ENCODE measurements at places on chromosomes 6 and 20.
A peak's percentile ranks its signal among the peaks of the same experiment; 100 is the strongest.

- DNase-seq = no peak
Measured at GRCh38 chr6:170512249-170512648, 40.9 kb downstream of the PSMB1 start.

DNA sequence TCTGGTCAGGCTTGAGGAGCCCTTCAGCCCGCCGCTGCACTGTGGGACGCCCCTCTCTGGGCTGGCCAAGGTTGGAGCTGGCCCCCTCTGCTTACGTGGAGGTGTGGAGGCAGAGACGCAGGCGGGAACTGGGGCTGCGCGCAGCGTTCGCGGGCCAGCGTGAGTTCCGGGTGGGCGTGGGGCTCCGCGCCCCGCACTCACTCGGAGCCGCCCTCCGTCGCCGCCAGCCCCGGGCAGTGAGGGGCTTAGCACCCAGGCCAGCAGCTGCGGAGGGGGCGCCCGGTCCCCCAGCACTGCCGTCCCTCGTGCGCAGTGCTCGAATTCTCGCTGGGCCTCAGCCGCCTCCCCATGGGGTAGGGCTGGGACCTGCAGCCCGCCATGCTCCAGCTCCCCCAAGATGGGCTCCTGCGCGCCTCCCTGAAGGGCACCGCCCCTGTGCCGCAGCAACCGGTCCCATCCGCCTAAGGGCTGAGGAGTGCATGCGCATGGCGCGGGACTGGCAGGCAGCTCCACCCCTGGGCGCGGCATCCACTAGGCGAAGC lies 695.9 kb downstream of the EPHA7 start:
- DNase-seq = no peak

DNA sequence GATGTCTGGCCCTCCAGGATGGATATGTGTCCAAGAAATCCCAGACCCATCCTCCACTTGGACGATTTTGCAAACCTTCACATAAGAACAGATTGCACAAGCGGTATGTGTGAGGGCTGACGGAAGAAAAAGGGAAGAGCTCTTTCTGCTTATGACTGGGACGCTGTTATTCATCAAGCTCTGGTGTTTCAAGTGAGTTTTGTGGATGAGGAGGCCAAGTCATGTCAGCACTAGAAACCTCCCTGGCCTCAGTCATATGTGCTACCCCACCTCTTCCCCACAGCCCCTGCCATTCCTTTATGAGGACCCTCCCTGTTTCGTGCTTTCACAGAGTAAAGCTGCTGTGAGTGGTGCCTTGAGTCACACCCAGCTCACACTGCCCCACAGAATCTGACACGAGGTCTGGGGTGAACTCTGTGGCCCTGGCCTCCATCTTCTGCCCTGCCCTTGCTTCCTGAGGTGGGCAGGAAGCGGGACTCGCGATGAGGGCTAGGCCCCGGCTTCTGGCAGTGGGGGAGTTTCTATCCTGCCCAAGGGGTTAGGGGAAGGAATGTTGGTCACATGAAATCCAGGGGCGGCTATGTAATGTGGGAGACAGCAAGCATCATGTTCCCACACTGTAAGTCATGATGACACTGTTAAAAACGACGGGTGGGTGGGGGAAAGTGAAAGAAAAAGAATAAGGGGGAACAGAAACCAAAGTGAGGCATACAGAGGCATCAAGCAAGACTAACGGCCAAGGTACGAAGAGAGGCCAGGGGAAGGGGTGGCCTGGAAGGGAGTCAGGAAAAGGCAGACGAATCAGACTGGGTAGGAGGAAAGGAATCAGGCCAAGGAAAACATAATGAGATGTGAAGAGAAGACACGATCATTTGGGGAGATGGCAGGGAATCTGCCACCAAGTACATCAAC lies 78.1 kb downstream of the PRDM1 start:
- DNase-seq = no peak

- no peak for DNase-seq
Measured at GRCh38 chr6:74170118-74170517, 474.1 kb downstream of the CD109 start.

- DNase-seq = peak; percentile 74
Measured at GRCh38 chr20:50721881-50722281, 9.5 kb upstream of the PARD6B start.

GRCh38 chr6:81865712-81866111 lies 113.2 kb upstream of the TENT5A start:
- no peak for DNase-seq

- peak; percentile 67 for DNase-seq
Measured at GRCh38 chr20:10603971-10604864, 69.6 kb downstream of the JAG1 start.

DNA sequence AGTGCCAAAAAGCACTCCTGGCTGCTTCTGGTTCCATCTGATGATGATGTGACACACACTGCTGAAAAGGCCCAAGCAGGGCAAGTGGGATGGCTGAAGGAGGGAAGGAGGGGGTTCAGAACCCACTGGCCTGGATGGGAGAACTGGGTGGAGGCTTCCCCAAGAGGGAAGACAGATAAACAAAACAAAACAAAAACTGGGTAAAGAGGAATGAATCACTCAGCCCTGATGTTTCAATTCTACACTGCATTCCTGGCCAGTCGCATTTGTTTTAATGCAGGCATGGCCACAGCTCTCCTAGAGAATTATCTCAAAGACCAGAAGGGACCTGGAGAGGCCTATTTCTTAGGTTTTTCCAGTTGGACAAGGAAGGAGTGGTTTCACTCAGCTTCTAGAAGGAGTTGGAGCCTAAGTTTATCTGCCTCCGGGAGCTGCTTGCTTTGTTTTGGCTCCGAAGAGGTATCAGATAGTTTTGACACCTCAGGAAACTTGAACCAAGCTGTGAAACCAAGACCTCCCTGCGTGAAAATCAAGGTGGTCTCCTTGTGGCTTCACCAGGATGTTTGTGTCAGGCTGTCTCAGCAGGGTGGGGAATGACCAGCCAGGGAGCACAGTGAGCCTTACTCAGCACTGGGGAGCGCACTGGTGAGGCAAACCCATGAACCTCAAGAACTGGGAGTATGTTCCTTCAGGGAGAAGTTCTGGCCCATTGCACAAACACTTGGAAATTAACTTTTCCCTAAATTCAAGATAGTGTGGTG lies 16.1 kb downstream of the TTPAL start:
- DNase-seq = peak; percentile 41

- no peak for DNase-seq
Measured at GRCh38 chr6:100620085-100620840, 155.5 kb upstream of the SIM1 start.

DNA sequence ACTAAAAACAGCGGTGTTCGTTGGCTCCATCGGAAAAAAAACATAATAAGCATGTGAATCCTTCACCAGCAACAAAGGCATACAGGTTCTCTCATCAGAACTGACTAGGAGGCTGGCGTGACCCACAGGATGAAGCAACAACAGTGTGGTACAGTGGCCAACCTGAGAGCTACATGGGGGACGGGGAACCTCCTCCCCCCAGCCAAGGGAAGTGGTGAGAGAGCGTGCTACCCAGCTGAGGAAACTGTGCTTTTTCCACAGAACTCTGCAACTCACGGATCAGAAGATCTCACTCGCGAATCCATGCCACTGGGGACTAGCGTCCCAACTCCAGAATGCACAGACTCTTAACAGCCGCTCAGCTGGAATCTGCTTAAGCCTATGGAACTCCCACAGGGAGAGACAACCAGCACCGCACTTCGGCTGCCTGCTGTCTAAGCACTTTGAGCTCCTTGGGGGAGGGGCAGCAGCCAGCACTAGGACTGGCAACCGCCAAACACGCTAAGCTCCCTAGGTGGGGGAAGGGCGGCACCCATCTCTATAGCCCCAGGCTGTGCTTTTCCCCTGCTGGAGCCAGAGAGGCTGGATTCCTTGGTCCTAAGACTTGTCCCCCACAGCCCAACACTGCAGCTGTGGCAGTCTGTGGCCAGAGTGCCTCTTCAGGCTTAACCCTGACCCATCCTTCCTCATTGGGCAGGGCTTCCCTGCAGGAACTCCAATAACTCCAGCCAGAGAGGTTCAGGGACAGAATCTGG lies 538.3 kb upstream of the BTBD3 start:
- no peak for DNase-seq

DNA sequence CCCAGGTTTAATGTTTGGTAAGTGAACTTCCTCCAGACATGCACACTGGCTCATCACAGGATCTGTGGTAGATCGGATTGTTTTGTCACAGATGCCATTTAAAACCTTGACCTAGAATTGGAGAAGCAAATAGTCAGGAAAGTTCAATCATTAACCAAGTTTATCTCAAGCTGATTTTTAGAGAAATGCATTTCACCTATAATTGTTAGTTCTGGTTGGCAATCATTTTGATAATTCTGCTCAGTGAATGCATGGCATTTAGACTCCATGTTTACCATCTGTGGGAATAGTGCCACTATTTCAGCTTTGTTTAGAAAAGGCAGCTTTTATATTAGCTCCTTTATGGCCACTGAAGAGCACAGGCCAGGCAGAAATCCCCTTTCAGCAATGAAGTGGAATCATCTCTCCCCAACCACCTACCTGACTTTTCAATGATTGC lies 73.9 kb upstream of the IPCEF1 start:
- DNase-seq = no peak

GRCh38 chr6:129473546-129473945 lies 236.4 kb downstream of the ARHGAP18 start:
- DNase-seq = no peak

DNA sequence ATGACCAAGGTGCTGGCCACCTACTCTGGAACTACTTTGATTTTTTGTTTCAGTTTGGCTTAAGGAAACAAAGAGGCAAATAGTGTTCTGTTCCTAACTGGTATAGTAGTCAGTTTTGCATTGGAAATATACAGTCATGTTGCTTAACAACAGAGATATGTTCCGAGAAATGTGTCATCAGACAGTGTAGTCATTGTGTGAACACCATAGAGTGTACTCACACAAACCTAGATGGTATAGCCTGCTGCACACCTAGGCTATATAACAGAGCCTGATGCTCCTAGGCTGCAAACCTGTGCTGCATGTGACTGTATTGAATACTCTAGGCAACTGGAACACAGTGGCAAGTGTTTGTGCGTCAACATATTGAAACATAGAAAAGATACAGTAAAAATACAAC lies 80.4 kb downstream of the ARID1B start:
- DNase-seq = no peak

GRCh38 chr6:112027942-112028674 lies 25.8 kb upstream of the CCN6 start:
- no peak for DNase-seq

DNA sequence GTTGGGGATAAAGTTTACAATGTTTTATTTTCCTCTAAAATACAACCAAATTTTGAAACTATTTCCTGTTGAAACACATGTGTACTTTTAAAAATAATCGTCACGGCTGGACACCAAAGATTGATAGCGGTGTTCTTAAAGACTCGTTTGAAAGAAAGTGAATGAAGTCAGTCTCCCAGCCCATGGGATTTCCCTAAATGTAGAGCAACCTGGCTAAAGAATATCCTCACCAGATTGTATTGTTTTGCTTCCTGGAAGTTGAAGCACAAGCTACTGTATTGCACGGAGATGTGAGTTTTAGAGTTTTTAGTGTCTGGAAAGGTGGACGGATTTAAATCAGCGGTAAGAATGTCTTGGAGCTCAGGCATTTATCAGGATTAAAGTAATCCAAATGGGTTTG lies 189.5 kb downstream of the THBS2 start:
- DNase-seq = no peak

DNA sequence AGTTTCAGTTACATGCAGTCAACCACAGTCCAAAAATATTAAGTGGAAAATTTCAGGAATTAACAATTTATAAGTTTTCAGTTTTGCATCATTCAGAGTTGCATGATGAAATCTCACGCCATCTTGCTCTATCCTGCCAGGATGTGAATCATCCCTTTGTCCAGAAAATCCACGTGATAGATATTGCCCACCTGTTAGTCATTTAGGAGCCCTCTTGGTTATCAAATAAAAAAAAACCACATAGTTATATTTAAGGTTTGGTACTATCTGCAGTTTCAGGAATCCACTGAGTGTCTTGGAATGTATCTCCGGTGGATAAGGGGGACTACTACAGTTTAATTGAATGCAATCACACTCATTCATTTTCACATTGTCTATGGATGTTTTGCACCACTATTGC lies 1249.0 kb upstream of the CITED2 start:
- DNase-seq = no peak

- DNase-seq = no peak
Measured at GRCh38 chr20:32680544-32681174, 6.9 kb upstream of the C20orf203 start.

Data from left ventricle myocardium superior (tissue), 1 donor.